ENCODE measurements at places on chromosomes 1 and 21. TPM values are rescaled to one million over a fixed set of nuclear protein-coding genes. Genes with fewer than 3 reads are reported as not detected.

NECTIN4 gene
- total RNA-seq: 0.37 TPM

HDGF gene
- total RNA-seq: 125 TPM

GBP5 gene
- total RNA-seq: 0.09 TPM

FOXD2 gene
- under 0.01 TPM for total RNA-seq

KLHDC8A gene
- total RNA-seq: not detected

S100A1 gene
- total RNA-seq: not detected

PDZK1IP1 gene
- total RNA-seq: not detected

S100A7 gene
- not detected for total RNA-seq

MIER1 gene
- total RNA-seq: 21.9 TPM

RNU1-1 gene
- 3,030 TPM for total RNA-seq

CELA3A gene
- not detected for total RNA-seq

GPR52 gene
- 0.55 TPM for total RNA-seq

PTPN14 gene
- 24.6 TPM for total RNA-seq

TAS1R1 gene
- not detected for total RNA-seq

PTGFR gene
- total RNA-seq: 61.8 TPM

AXDND1 gene
- total RNA-seq: 0.28 TPM

ZNF697 gene
- 10.2 TPM for total RNA-seq

ANGPTL3 gene
- not detected for total RNA-seq

MMEL1 gene
- not detected for total RNA-seq

ANGEL2 gene
- total RNA-seq: 41.8 TPM

SYPL2 gene
- total RNA-seq: 0.46 TPM

RAD54L gene
- total RNA-seq: 0.43 TPM

VAV3 gene
- total RNA-seq: under 0.01 TPM

TMPRSS3 gene
- not detected for total RNA-seq

B4GALT3 gene
- total RNA-seq: 16.7 TPM

KRTAP11-1 gene
- not detected for total RNA-seq

CAMK1G gene
- total RNA-seq: 0.83 TPM

TNFRSF14 gene
- 15.4 TPM for total RNA-seq

TMPRSS15 gene
- not detected for total RNA-seq

CLCNKB gene
- total RNA-seq: 0.14 TPM

SERTAD4 gene
- 0.46 TPM for total RNA-seq

RIMKLA gene
- under 0.01 TPM for total RNA-seq

SLAMF6 gene
- not detected for total RNA-seq

LCE1C gene
- not detected for total RNA-seq

LRRN2 gene
- 0.28 TPM for total RNA-seq

IQCC gene
- total RNA-seq: 1.0 TPM

FCRL6 gene
- total RNA-seq: not detected

TNFRSF4 gene
- 0.14 TPM for total RNA-seq

CHIT1 gene
- total RNA-seq: 0.18 TPM

FLVCR1 gene
- total RNA-seq: 8.2 TPM

MCOLN3 gene
- total RNA-seq: 0.28 TPM

TSPAN1 gene
- 0.46 TPM for total RNA-seq

SPRR3 gene
- not detected for total RNA-seq

CCDC185 gene
- not detected for total RNA-seq

KCNE2 gene
- not detected for total RNA-seq

AIRE gene
- 0.09 TPM for total RNA-seq
